ENCODE measurements at places on chromosomes 4 and X.

DNA sequence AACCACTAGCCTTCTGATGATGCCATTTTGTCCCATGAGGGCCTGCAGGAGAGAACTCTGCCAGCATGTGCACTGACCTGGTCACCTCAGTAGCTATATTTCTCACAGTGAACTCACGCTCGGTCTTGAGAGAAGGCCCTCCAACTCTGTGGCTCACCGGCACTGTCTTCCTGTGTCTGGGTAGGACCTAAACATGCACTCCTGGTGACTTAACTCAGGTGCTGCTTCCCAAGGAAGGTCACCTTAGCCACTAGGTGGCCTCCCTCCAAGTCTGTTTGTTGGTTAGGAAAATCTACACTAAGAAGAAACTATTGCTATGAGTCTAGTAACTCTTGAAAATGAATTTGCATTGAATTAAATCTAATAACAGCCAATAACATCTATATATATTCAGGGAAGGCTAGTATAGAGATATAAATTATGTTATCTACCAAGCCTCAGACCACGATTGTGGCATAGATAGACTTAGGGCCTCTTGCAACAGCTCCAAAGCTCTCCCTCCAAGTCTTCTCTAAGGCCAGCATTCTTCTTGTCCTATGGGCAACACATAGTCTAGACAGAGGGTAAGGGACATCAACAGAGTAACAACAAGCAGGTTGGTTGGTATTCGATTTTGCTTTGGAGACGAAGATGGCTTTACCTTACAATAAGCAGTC is 24.7 kb downstream of the TLR10 start:
- DNase-seq, result no peak

DNA sequence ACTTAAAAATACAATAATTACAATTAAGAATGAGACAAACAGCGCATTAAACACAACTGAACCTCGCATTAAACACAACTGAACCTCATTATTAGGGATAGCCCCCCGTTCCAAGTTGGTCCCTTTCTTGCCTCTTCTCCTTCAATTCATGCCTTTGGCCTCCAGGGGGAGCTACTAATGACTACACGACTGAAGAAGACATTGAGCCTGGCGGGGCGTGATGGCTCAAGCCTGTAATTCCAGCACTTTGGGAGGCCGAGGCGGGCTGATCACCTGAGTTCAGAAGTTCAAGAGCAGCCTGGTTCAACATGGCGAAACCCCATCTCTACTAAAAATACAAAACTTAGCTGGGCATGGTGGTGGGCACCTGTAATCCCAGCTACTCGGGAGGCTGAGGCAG is 56.4 kb upstream of the NWD2 start:
- DNase-seq, result no peak

GRCh38 chr4:23163647-23164436 is 471.1 kb downstream of the GBA3 start:
- DNase-seq, result no peak

DNA sequence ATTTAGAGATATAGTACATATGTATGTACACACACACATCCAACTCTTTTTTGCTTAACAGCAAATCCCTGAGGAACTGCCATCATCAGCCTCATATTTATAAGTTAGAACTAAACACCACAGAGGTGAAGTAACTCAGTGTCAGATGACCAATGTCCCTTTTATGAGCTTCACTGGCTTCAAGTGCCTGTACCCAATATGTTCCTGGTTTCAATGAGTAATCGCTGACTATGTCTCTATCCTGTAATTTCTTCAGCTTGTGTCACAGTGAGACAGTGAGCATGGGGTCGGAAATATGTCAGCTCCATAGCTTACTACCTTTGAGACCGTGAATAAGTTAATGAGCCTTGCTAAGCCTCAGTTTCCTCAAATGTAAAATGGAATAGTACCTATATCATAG is 136.2 kb upstream of the RASGEF1B start:
- DNase-seq, result no peak

- DNase-seq, result no peak
Measured at GRCh38 chrX:11504234-11504633, 161.5 kb downstream of the ARHGAP6 start.

DNA sequence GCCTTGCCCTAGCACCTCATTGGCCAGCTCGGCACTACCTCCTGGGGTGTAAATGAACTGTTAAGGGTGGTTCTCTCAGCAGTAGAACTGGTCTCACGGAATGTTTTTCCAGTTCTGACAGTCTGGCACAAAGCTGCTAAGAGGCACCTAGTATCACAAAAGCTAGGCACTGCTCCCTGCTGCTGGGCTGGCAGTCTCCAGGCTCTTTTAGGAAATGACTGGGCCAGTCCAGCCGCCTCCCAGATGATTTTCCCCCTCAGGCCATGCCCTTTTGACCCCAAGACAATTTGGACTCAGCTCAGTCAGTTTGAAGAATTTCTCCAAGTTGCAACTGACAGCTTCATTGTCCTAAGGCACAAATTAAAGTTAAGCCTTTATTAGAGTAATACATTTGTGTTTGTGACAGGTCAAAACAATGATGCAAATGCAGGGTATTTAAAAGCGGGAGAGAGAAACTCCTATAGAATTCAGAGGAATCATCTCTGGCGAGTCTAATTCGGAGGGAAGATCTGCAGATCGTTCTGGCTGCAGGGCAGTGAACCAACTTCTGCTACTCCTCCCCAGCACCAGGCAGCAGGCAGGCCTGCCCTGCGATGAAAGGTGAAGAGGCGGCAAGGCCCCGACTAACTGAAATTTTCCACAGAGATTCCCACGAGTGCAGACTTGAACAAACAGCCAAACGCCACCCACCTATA is 7.9 kb downstream of the FRMD7 start:
- no peak for DNase-seq

DNA sequence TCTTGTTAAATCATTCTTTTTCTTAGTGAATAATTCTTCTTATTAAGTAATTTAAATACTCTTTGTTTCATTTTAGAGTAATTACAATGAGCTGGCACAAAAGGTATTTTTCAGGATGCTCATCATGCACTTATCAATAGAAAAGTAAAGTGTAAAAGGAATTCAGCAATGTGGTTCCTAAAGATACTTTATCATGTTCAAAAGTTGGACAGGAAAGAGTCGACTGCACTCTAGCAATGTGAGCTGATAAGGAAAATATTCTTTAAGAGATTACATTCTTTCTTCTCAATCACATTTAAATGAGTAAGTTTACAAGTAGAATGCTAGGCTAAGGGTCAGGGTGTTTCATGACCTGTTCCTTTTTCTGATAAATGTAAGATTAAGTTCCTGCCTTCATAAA is 609.5 kb upstream of the FAM241A start:
- DNase-seq, result no peak

DNA sequence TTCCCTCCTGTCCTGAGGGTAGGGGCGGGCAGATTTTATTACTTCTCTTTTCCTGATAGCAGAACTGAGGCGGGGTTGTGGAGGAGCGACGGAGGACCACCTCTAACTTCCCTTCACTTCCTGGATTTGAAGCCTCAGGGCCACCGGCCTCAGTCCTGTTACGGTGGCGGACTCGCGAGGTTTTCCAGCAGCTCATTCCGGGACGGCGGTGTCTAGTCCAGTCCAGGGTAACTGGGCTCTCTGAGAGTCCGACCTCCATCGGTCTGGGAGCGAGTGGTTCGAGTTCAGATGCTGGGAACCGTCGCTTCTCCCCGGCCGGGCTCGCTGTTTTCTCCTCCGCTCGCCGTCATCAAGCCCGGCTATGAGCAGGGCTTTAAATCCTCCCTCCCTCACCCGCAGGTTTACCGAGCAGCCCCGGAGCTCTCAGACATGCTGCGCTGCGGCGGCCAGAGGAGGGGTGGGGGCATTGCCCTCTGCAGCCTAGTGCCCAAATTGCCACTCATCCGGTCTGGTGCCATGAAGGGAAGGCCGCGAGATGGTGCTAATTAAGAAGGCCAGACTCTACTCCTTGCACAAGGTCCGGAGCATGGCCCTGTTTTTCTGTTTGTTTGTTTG is 23.3 kb downstream of the HAND2 start:
- no peak for DNase-seq

- DNase-seq, result no peak
Measured at GRCh38 chr4:185894481-185894880, 82.5 kb upstream of the SORBS2 start.

DNA sequence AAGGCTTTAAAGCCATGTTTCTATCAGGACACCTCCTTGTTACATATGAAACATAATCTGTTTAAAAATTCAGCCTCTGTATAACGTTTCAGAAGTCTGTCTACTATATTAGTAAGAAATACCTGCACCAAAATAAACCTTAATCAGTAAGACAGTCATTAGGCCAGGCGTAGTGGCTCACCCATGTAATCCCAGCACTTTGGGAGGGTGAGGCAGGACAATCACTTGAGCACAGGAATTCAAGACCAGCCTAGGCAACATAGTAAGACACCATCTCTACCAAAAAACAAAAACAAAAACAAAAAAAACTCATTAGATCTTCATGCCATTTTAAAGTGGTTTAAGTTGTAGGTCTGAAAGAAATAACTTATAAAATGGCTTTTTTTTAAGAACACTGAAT is 107.5 kb upstream of the STIM2 start:
- no peak for DNase-seq

DNA sequence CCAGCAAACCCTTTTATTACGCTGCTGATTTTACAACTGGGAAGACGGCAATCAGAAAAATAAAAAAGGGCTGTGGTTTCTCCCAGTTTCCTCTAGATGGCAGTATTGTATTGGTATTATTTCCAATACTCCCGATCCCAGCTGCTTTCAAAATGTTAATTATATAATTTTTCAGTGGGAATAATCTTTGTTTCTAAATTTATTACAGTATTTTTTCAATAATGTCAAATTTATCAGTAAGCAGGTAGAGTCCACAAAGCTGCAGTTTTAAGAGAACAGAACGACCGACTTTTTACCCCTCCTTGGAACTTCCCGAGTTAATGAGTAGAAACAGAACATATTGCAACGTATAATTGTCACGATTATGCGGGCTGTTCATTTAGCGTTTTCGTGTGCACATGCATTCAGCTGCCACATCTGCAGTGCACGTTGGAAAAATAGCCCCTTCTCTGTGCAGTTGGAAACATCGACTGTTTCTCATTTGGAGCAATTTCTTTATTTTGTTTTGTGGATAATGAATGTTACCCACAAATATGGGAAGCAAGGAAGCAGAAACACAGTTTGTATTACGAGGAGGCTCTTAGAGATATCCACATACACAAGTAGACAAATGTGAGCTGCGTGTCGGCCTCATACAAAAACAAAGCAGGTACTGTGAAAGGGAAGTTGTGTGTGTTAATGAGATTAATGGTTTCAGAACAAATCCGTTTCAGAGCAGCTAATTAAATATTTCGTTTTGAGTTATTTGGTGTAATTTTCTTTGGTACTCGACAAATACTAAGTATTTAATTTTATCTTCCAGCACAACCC is 188.0 kb downstream of the STIM2 start:
- no peak for DNase-seq

DNA sequence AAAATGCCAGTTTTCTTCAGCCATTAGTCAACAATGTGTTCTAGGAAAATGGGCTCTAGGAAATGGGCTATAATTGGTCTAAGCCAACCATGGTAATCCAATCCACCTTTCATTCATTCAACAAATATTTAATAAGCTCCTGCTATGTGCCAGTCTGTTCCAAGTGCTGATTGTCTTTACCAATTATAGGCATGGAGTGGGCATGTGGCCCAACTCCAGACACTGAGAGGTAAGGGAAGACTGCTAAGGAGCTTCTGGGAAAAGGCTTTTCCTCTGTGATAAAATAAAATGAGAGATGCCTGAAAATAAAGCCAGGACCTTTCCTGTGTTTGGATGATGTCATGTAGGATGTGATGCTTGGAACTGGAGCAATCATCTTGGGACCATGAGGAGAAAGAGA is 43.3 kb downstream of the HOPX start:
- no peak for DNase-seq

DNA sequence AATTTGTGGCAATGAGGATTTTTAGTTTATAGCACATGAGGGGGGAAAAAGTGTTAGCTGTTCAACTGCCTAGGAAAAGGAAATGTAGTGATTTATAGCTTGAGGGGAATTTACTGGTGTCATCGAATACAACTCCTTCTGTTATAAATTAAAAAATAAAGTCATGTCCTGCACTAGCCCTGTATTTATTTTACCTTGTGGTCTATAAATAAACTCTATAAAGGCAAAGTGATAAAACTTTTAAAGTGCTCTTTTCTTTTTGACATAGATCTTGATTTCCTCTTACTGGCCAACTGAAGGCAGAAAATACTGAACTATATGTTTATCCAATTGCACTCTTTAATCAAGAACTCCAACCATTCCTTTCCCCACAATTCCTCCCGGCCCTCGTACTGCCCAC is 672.1 kb upstream of the SLIT2 start:
- DNase-seq, result no peak

- DNase-seq, result no peak
Measured at GRCh38 chr4:141180991-141181761, 39.5 kb upstream of the ZNF330 start.

DNA sequence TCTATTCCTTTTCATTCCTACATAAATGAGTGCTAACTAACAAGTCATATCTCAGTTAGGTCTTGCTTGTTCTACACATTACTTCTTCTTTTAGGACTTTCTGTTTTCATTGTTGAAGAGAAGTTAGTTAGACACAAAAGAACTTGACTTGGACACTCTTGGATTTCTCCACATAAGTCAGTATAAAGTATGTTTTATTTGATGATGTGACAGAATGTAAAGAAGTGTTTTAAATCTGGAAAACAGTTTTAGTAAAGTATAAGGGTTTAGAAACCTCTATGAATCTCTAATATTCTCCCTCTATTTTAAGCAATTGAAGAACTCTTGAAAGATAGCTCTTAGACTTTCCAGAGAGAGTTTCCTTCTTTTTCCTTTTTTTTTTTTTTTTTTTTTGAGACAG is 38.6 kb upstream of the TMEM33 start:
- DNase-seq, result no peak

GRCh38 chr4:147109800-147110199 is 164.1 kb upstream of the TTC29 start:
- no peak for DNase-seq

- no peak for DNase-seq
Measured at GRCh38 chr4:24137671-24138601, 248.1 kb upstream of the PPARGC1A start.

DNA sequence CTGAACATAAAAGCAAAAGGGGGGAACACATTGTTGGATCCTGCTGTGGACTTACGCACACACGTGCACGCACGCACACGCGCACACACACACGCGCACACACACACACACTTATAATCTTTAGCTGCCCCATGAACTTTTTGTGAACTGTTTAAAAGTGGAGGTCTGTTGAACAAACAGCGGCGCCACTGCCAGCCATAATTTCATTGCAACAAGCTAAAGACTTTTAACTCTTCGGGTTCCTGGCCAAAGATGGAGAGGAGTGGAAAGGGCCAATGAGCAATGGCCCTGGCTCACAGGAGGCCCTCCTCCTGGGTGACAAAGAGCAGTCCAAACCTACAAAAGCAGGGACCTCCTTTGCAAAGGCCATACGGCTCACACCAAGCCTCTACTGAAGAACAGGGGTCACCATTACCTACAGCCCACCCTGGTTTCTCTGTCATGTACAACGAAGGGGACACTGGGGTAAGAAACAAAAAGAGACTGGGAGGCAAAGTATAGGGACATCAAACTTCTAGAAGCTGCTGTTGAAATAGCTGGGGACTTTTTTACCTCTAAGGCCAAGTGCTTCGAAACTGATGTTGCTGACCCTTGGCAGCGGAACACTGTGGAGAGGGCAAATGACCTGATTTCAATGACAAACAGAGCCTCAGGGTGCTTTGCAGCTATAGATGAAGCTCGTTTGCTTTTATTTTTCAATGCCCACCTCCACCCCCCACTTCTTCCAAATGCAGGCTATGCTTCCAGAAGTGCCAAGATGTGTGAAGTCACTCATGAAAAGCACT is 16.7 kb downstream of the BCOR start:
- no peak for DNase-seq

- DNase-seq, result no peak
Measured at GRCh38 chr4:36218121-36218520, 26.2 kb downstream of the ARAP2 start.

Measured in stimulated activated CD4-positive, alpha-beta T cell treated with anti-CD3 and anti-CD28 coated beads, Interleukin-4, amount 100 ng/mL, for 4 hours (primary cell).